ENCODE measurements at places on chromosomes 4 and X.

DNA sequence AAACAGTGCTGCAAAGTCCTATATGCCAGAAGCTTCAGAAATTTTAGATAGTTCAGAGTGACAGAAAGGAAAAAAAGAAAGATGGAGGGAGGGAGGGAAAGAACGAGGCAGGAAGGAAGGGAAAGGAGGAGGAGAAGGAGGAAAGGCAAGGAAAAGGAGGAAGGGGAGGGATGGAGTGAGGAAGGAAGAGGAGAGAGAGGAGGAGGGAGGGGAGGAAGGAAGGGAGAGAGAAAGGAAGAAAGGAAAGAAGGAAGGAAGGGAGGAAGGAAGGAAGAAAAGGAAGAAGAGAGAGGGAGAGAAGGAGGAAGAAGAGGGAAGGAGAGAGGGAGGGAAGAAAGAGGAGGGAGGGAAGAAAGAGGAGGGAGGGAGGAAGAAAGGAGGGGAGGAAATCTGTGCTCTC lies 42.4 kb upstream of the FHL1 start:
- no peak for DNase-seq

- DNase-seq, result no peak
Measured at GRCh38 chr4:122772986-122773385, 40.5 kb downstream of the BBS12 start.

- DNase-seq, result no peak
Measured at GRCh38 chr4:6450709-6451108, 21.7 kb downstream of the PPP2R2C start.

GRCh38 chr4:153064571-153064970 lies 128.4 kb downstream of the FHDC1 start:
- no peak for DNase-seq

DNA sequence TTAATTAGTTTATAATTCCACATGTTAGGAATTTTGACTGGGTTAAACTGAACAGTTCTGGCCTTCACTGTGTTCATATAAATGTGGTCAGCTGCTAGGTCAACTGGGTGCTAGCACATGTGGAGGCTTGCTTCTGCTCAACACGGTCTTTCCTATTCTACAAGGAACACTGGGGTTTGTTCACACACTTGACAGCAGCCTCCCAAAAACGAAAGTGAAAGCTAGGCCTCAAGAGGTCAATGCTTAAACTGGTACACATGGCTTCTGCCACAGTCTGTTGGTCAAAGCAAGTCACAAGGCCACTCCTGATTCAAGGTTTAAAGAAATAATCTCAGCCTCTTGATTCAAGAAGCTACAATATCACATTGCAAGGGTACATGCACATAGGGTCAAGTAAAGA lies 126.5 kb downstream of the QDPR start:
- DNase-seq, result no peak

- no peak for DNase-seq
Measured at GRCh38 chr4:133584714-133585113, 435.6 kb downstream of the PCDH10 start.

GRCh38 chr4:139392797-139393196 lies 61.1 kb upstream of the RAB33B start:
- DNase-seq, result no peak

DNA sequence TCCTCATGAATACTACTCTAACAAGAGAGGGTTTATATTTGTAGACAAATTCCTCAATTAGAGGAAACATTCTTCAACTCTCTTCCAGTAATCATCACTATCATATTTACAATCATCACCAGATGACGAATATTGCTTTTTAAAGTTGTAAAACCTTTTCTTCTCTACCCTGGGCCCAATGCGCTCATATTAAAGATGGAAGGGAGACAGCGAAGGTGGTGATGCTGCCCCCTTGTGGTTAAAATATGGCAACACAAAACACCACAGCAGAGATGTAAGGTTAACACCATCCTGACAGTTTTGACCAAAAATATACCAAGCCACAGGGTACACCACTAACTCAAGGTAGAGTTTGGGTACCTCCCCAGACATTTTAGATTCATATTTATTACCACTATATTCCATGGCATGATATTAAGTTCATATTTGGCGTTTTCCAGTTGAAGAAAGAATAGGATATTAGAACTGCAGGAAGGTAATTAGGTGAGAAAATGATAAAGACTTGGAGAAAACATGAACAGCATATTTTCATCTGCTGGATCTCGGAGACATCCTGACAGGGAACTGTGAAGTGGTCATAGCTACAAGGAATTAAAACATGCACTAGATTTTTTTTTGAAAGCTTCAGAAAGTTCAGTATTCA lies 72.8 kb downstream of the SLC9A7 start:
- DNase-seq, result peak; percentile 9

GRCh38 chr4:59060895-59061294 lies 1950.7 kb upstream of the IGFBP7 start:
- DNase-seq, result no peak

- no peak for DNase-seq
Measured at GRCh38 chr4:123997776-123998449, 601.3 kb downstream of the SPRY1 start.

GRCh38 chr4:83010522-83011318 lies at the start of gene LIN54:
Gene LIN54, minus strand, starts transcription at chr4:83010823. Its CDS starts 25,979 bp downstream, at chr4:82984844.
- no peak for DNase-seq

DNA sequence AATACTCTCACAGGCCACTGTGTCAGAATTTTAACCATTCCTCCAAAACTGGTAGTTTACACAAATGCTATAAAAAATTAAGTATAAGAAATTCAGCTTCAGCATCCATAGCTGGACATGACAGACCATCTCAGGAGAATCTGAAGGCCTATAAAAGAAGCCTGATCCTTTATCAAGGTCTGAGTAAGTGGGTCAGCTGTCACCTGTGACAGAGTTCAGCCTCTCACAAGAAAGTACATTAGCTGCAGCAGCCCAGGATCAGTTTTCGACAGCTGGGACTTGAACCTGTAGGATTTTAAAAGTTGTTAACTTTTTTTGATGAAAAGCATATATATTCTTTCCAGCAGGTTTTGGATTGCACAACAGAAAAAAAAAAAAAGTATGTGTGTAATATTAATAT lies 60.7 kb downstream of the PPP3CA start:
- no peak for DNase-seq

- DNase-seq, result no peak
Measured at GRCh38 chr4:73892966-73893365, 23.8 kb downstream of the CXCL1 start.

GRCh38 chrX:74458736-74459135 lies 37.4 kb downstream of the SLC16A2 start:
- DNase-seq, result no peak

DNA sequence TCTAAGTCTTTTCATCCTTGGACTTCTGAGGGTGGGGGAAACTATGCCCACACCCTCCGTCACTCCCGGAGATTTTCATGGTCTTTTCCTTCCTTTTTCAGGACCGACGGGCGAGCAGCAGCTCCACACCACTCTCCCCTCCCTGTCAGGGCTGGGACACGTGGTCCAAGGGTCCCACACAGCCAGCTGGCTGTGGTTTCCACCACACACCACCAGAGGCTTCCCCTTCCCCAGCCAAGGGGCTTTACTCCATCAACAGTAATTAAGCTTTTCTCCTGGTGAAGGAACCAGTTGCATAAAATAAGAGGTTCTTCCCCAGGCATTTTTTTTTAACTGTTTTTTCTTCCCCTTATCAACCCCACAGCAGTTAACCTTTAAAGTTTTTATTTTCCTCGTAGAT lies 453.9 kb downstream of the GPAT3 start:
- DNase-seq, result no peak

DNA sequence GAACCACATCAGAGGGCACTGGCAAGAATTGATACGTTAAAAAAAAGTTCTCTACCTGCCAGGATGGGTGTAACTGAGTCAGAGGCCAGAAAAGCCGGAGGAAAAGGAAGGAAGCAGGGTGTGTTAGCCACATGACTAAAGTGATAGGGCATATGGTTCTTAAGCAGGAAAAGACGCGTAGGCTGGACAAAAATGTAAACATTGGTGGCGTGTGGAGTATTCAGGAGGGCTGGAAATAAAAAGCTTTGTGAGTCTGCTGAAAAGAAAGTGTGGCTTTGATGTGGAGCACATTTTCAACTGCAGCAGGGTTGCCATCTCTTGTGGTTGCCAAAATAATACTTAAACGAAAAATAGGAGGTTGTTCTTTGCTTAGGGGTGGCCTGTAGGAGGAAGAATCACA lies 186.5 kb upstream of the RPL34 start:
- no peak for DNase-seq

- peak; percentile 29 for DNase-seq
Measured at GRCh38 chrX:103376118-103376978, at the start of gene BEX3. Gene BEX3, plus strand, starts transcription at chrX:103376538. Its CDS starts 984 bp downstream, at chrX:103377522.

GRCh38 chr4:152935631-152936445 lies at the start of gene FHDC1:
Gene FHDC1, plus strand, starts transcription at chr4:152936323. Its CDS starts 6,735 bp downstream, at chr4:152943058.
- no peak for DNase-seq

DNA sequence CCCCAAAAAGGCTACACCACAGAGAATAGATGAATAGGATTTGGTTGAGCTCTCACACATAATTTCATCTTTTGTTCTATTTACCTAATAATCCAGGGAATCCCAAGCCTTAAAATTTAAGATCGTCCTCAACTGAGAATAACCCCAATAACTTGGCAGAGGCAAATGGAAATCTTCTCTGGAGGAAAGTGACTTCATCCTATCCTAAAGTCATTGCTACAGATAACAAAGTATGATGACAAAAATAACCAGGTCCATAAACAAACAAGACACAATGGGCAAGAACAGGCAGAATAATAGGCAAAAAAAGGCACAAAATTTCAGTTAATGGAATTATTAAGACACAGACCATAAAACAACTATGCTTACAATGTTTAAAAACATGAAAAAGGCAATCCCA lies 177.3 kb upstream of the STK26 start:
- DNase-seq, result no peak

- DNase-seq, result no peak
Measured at GRCh38 chr4:71167083-71167482, 171.7 kb upstream of the SLC4A4 start.

GRCh38 chr4:30837131-30837539 lies 117.0 kb downstream of the PCDH7 start:
- no peak for DNase-seq

DNA sequence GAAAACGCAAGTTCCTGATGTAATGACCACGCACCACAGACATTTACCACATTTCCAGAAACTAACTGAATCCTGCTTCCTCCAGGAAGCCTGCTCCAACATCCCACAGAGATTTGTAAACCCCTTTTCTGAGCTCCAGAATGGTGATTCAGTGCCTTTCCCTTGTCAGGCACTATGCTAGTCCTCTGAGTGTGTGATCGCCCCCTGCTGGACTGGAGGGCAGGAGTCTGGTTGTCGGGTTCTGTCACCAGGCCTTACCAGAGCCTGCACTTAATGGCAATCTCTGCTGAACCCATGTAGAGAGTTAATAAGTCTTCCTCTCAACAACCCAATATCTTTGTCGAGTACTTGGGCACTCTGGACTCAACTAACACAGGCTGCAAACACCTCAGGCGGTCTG lies 14.5 kb upstream of the KDM5C start:
- DNase-seq, result no peak

DNA sequence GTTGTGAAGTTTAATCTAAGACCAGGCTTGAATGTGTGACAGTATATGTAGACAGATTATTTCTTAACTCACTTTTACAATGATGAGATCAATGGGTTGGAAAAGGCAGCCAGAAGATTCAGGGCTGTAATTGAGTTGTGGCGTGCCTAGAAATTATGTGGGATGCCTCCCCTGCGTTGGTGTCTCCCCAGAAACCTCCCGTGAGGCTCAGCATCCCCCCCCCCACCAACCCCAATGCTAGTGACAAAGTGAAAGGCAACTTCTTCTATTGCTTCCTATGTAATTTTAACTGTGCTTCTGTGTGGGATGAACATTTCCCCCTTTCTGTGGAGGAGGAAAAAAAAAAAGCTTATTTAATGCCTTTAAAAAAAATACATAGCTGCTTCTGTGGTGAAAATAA lies 297.9 kb downstream of the ARHGAP10 start:
- no peak for DNase-seq

- DNase-seq, result no peak
Measured at GRCh38 chr4:151676301-151676700, 84.5 kb downstream of the GATB start.

DNA sequence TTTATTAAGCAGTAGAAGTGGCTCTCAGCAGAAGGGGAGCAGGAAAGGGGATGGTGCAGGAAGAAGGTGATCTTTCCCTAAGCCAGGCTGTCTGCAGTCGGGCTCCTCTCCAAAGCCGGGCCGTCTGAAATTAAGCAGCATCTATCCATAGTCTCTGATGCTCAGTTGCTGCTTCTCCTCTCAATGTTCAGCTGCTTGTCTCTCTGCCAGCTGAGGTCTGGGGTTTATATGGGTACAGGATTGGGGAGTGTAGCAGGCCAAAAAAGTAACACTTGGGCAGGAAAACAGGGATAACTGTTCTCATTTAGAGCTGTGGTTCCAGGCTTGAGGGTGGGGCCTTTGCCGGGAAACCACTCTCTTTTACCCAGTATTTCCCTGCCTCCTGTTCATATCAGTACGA lies 39.2 kb upstream of the CCKAR start:
- no peak for DNase-seq

Measured in iPS DF 6.9 (cell line).